Fibroblast of lung (primary cell): ENCODE measurements at places on chromosomes 7 and 10. TPM values are rescaled to one million over a fixed set of nuclear protein-coding genes. Genes with fewer than 3 reads are reported as not detected.

Gene MCU
- 20.0 and 40.5 TPM in 2 replicates for total RNA-seq

Gene CABCOCO1
- total RNA-seq, result 0.26 and 0.83 TPM in 2 replicates

Gene GIGYF1
- 14.4 and 15.9 TPM in 2 replicates for total RNA-seq

Gene SGCE
- total RNA-seq, result 93.2 and 106 TPM in 2 replicates

Gene PLXDC2
- total RNA-seq, result 5.1 and 12.3 TPM in 2 replicates

Gene TAS2R5
- total RNA-seq, result 1.0 and 1.3 TPM in 2 replicates

Gene ST8SIA6
- under 0.01 and 0.26 TPM in 2 replicates for total RNA-seq

Gene LRRC61
- 0.33 and 1.0 TPM in 2 replicates for total RNA-seq

Gene NEUROD6
- not detected in 2 replicates for total RNA-seq

Gene NUTM2A
- total RNA-seq, result 0.17 and 0.51 TPM in 2 replicates

Gene MRLN
- total RNA-seq, result not detected in 2 replicates

Gene USP6NL
- 8.7 and 8.9 TPM in 2 replicates for total RNA-seq

Gene LRGUK
- under 0.01 and 0.17 TPM in 2 replicates for total RNA-seq

Gene HHEX
- total RNA-seq, result 3.1 and 3.5 TPM in 2 replicates

Gene HABP2
- not detected in 2 replicates for total RNA-seq

Gene ZNF239
- 6.2 and 7.8 TPM in 2 replicates for total RNA-seq

Gene MYOF
- total RNA-seq, result 161 and 298 TPM in 2 replicates

Gene PNLIPRP1
- not detected in 2 replicates for total RNA-seq

Gene GNG11
- 9.0 and 27.2 TPM in 2 replicates for total RNA-seq

Gene NODAL
- total RNA-seq, result not detected in 2 replicates

Gene CREB5
- total RNA-seq, result 3.1 and 28.4 TPM in 2 replicates

Gene EVX1
- not detected in 2 replicates for total RNA-seq

Gene SFTPA2
- not detected in 2 replicates for total RNA-seq

Gene ZNF365
- total RNA-seq, result 2.8 and 5.8 TPM in 2 replicates

Gene NSMCE4A
- total RNA-seq, result 13.2 and 14.4 TPM in 2 replicates

Gene SSMEM1
- not detected in 2 replicates for total RNA-seq

Gene DTX2
- 2.6 and 6.8 TPM in 2 replicates for total RNA-seq

Gene ZPBP
- not detected in 2 replicates for total RNA-seq

Gene PWWP2B
- total RNA-seq, result 14.1 and 15.9 TPM in 2 replicates

Gene FAM13C
- 3.9 and 5.9 TPM in 2 replicates for total RNA-seq

Gene ZNF727
- 1.5 and 6.4 TPM in 2 replicates for total RNA-seq

Gene BMPER
- 12.2 and 28.2 TPM in 2 replicates for total RNA-seq

Gene HOXA11
- not detected in 2 replicates for total RNA-seq

Gene VGF
- total RNA-seq, result 0.26 and 0.66 TPM in 2 replicates

Gene PRPS1L1
- total RNA-seq, result not detected in 2 replicates

Gene PSD
- 5.3 and 6.9 TPM in 2 replicates for total RNA-seq

Gene SPDYE5
- not detected in 2 replicates for total RNA-seq

Gene GPNMB
- 177 and 182 TPM in 2 replicates for total RNA-seq

Gene NEUROG3
- total RNA-seq, result not detected in 2 replicates

Gene SPOCK2
- 0.26 and 0.33 TPM in 2 replicates for total RNA-seq

Gene MKX
- 2.8 and 15.0 TPM in 2 replicates for total RNA-seq

Gene PAPOLB
- under 0.01 TPM in 2 replicates for total RNA-seq

Gene TUBB8
- not detected in 2 replicates for total RNA-seq

Gene ADARB2
- not detected in 2 replicates for total RNA-seq

Gene TAC1
- under 0.01 and 0.33 TPM in 2 replicates for total RNA-seq

Gene STAMBPL1
- total RNA-seq, result 41.3 and 45.6 TPM in 2 replicates

Gene TUBAL3
- not detected in 2 replicates for total RNA-seq

Gene TMEM26
- total RNA-seq, result 1.5 and 2.3 TPM in 2 replicates

Gene CPA2
- under 0.01 TPM in 1 of 2 replicates, not detected in the other for total RNA-seq

Gene MINDY4
- total RNA-seq, result 4.1 and 6.1 TPM in 2 replicates

Gene NPY4R2
- total RNA-seq, result not detected in 2 replicates

Gene GPAM
- 17.0 and 19.3 TPM in 2 replicates for total RNA-seq

Gene SPDYE16
- 0.17 and 0.51 TPM in 2 replicates for total RNA-seq

Gene COL28A1
- under 0.01 and 0.17 TPM in 2 replicates for total RNA-seq

Gene R3HCC1L
- 14.6 and 19.5 TPM in 2 replicates for total RNA-seq

Gene ZSWIM8
- total RNA-seq, result 47.0 and 60.9 TPM in 2 replicates

Gene TMEM270
- not detected in 2 replicates for total RNA-seq

Gene CFAP46
- 0.26 and 0.66 TPM in 2 replicates for total RNA-seq
